ENCODE measurements at places on chromosomes 1 and 21. TPM values are rescaled to one million over a fixed set of nuclear protein-coding genes. Genes with fewer than 3 reads are reported as not detected.
A peak's percentile ranks its signal among the peaks of the same experiment; 100 is the strongest.

GRCh38 chr1:231554969-231555368 is 26.5 kb downstream of the TSNAX start:
- DNase-seq, result no peak

GRCh38 chr1:167529829-167530474 is 11.6 kb upstream of the CD247 start:
- peak; percentile 18 for DNase-seq

DNA sequence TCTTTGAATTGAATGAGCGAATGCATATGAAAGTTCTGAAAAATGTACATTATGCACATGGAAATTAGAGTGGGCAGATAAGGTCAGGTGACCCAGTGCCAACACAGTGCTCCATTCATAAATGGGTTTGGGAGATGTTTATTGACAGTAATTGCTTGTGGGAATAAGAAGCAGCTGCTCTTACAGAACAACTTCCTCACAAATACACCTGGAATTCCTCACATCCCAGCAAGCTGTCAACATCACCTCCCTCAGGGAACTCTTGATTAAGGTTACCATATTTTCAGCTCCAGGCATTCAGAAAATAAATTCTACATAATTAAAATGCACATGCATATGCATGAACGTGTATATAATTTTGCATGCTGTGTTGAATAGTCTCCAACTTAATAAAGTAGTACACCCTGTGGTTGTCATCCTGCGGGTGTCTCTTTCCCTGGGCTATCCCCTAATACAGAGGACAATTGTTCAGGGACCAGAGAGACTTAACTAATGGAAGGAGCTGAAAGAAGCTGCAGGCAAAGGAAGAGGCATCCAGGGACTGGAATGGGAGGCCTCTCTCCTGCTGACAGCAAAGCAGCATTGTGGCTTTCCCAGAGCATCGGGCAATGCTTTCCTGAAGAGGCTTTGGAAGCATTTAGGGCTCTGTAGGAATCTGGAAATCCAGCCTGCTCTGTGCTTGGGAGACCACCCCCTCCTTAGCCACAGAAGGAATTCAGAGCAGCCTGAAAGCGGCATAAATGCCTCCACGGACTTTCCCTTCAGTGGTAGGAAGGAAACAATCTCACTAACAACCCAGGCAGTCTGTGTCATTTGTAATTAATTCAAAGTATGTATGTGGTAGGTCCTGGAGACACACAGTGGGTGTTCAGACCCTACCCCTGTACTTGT is 55.2 kb upstream of the GNG12 start:
- DNase-seq, result no peak

- DNase-seq, result no peak
Observed at GRCh38 chr1:23868557-23869016, 497 bp upstream of the FUCA1 start.

- DNase-seq, result no peak
Observed at GRCh38 chr1:33500547-33500946, 28.1 kb downstream of the ZSCAN20 start.

DNA sequence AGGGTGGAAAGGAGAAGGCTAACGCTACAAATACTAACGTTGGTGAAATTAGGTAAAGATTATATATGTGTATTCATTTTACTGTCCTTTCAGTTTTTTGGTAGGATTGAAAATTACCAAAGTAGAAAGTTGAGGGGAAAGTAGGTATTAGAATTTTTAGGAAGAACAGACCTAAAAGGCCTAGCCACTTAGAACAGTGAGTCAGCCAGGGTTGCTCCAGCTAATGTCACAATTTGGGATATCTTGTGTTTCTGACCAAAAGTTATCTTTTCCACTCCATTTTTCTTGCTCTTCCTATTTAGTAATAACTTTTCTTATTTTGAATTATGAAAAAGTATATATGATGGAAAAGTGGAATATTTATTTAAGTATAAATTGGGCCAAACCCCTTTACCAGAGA is 40.1 kb downstream of the F3 start:
- DNase-seq, result no peak

GRCh38 chr1:93612510-93612909 is 69.1 kb downstream of the BCAR3 start:
- DNase-seq, result no peak

- DNase-seq, result no peak
Observed at GRCh38 chr1:31570906-31571305, 5.4 kb upstream of the TINAGL1 start.

- DNase-seq, result peak; percentile 67
Observed at GRCh38 chr1:110150330-110151174, at the start of gene SLC6A17. SLC6A17 (plus strand) TSS chr1:110150494; CDS start chr1:110166930, 16,436 bp downstream.

GRCh38 chr1:157177733-157178394 is 39.7 kb upstream of the ETV3 start:
- no peak for DNase-seq

- no peak for DNase-seq
Observed at GRCh38 chr1:198904321-198904720, 265.5 kb downstream of the PTPRC start.

- peak; percentile 9 for DNase-seq
Observed at GRCh38 chr1:68585351-68585750, 88.5 kb upstream of the DEPDC1 start.

Gene KLHDC8A
- total RNA-seq, result 18.6 TPM

- DNase-seq, result no peak
Observed at GRCh38 chr1:51542158-51542953, 23.3 kb upstream of the EPS15 start.

Gene GCSAML
- under 0.01 TPM for total RNA-seq

- DNase-seq, result no peak
Observed at GRCh38 chr1:82686774-82687173, 886.0 kb downstream of the ADGRL2 start.

- no peak for DNase-seq
Observed at GRCh38 chr1:2267051-2267830, 39.1 kb downstream of the SKI start.

Gene NUAK2
- 1.1 TPM for total RNA-seq

Gene PRDM16
- 6.7 TPM for total RNA-seq

Gene VCAM1
- total RNA-seq, result 24.3 TPM

All from occipital lobe (tissue), 3 donors.